CD4-positive, alpha-beta memory T cell (primary cell): ENCODE measurements at places on chromosomes 4 and X.

DNA sequence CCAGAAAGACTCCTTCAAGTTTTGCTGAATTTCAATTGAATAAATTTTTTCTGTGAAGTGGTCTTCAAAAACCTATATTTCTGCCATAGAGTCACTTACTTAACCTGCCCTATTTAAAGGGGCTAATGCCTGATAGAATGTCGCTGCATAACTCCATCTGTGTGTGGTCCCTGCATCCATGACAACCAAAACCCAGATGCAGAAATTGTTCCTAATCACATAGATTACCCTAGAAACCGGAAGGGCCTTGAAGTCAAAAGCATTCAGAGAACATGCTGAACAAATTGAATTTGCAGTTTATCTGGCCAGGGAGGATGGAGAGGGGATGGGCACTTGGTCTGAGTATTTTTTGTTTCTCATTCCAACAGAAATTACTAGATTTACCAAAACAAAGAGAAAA is 1.5 kb upstream of the PARM1 start:
- DNase-seq: no peak

DNA sequence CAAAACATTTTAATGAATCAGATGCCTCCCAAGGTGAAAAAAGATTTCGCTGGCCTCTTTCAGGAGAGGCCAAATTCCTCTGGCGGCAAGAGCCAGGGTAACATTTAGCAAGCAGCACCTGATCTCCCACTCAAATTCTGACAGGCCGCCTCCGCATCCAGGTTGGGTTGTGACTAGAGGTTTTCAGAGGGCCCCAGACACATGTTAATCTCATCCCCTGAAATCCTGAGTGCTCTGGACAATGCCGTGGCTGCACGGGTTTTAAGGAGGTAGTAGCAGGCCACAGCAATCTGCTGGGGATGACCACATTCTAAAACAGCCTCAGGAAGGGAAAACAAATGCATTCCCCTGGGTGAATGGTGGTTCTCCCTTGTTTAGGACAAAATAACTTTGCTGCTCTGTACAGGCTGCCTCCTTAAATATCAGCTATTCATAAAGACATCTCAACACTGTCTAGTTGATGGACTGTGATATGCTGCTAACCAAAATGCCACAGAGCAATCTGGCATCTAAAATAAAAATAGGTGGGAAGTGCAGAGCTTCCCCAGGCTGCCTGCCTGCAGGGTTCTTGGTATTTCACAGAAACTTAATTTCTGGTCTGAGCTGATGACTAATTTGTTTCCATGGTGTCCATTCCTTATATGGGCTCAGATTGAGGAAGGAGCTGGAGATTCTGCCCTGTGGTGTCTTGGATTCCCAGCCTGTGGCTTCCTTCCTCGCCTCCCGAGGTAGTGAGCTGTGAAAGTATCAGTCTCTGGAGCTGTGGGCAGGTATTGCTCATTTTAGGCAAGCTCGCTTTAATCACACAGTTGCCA is 202.0 kb downstream of the DCLK2 start:
- DNase-seq: no peak

DNA sequence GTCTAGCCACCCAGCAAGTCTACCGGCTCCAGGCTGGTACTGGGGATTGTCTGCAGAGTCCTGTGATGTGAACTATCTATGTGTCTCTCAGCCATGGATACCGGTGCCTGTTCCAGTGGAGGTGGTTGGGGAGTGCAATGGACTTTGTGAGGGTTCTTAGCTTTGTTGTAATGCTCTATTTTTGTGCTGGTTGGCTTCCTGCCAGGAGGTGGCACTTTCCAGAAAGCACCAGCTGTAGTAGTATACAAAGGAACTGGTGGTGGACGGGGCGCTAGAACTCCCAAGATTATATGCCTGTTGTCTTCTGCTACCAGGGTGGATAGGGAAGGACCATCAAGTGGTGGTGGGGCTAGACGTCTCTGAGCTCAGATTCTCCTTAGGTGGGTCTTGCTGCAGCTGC is 306.4 kb upstream of the POF1B start:
- no peak for DNase-seq

DNA sequence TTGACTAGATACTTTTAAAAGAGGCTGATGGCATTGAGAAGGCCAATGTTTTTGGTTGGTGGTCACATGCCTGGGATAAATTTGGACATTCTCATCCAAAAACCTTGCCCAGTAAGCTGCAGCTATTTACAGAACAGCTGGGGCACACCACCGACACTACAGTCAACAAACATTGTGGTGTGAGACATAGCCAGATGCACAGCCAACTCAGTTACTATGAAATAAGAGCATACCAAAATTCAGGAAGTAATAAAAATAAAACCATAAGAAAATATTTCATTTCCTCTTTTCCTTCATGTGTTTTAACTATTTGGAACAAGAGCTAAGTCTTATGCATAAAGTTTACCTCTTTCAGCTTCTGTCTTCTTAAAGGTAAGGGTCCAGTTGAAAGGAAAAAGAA is 8.8 kb downstream of the PPM1K start:
- no peak for DNase-seq

DNA sequence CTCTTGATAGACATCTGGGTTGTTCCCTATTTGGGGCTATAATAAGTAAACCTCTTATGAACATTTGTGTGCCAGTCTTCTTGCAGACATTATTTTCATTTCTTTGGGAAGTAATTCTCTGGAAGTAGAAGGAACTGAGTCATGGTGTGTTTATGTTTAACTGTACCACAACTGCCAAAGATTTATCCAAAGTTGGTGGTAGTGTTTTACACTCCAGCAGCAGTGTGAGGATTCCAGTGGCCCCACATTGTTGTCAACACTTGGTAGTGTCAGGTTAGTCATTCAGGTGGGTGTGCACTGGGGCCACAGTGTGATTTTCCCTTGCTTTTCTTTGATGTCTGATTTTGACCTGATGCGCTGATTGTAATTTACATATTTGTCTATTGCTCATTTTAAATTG is 5.0 kb upstream of the UVSSA start:
- no peak for DNase-seq

- DNase-seq: no peak
These were observed 3.0 kb upstream of the NXT2 start for GRCh38 chrX:109533631-109534030.

- no peak for DNase-seq
These were observed 146.1 kb downstream of the RBM46 start for GRCh38 chr4:154927126-154927680.

- DNase-seq: no peak
These were observed 317.5 kb upstream of the RASGEF1B start for GRCh38 chr4:81789158-81789557.

DNA sequence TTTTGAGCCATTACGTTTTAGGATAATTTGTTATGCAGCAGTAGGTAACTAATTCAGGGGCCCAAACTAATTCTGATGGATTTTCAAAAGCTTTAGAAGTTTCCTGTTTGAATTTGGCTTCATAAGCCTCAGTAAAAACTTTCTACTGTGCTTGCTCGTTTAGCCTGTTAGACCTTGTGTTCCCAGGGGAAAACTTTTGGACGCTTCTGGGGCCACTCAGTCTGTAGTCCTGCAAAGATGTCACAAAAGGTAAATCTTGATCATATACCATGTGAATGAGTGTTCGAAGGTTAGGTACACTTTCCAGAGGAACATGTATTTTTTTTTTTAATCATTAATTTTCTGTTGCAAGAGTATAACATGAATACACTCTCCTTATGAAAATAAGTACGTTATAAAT is 70.7 kb downstream of the SUPT20HL2 start:
- no peak for DNase-seq

DNA sequence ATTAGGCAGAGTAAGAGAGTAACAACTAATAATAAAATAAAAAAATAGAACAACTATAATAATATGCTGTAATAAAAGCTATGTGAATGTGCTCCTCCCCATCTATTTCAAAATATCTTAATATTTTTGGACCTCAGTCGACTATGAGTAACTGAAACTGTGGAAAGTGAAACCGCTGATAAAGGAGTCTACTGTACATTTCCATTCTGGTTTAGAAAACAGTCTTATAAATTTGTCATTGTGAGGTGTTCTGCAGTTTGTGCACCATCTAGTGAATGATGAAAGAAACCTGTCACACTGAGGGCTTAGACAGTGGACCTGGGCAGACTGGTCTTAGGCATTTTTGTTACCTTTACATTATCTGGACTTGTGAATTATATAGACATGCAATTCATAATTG is 42.0 kb downstream of the TMEM150C start:
- no peak for DNase-seq

DNA sequence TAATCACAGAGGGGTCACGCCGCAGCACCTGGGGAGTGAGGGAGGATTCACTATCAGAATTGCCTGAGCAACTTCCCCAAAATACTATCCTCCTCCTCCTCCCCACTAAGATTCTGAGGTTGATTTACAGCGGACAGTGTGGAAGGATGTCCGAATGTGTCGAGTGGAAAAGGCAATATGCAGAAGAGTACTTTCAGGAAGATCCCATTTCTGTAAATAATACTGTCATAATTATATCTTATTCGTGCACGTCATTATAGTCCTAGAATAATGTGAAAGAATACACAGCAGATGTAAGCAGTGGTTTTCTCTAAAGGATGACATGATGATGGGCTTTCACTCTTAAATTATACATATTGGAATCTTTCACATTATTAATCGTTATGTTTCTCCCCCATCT is 149.8 kb upstream of the NOCT start:
- no peak for DNase-seq

GRCh38 chr4:71729856-71730255 is 54.0 kb downstream of the GC start:
- DNase-seq: no peak

DNA sequence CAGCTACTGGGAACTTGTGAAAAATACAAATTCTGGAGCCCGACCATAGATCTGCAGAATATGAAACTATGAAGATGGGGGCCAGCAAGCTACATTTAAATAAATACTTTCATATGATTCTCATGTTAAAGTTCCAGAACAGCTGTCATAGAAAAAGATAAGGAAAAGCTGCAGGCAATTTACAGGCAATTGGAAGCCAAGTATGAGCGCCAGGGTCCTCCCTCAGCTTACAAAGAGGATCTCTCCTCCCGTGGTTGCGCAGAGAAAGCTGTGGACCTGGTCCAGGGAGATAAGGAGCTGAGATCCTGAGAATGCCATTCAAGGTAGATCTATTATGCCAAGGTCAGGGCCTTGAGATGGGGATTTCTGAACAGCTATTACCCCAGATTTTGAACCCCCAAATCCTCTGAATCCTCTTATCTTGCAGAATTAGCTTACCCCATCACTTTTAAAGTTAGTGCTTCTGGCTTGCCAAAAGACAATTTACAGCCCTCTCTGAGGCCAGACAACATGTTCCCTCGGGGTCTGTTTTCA is 25.6 kb upstream of the FRAS1 start:
- DNase-seq: no peak

GRCh38 chr4:108700081-108700757 is 49.8 kb downstream of the OSTC start:
- no peak for DNase-seq

DNA sequence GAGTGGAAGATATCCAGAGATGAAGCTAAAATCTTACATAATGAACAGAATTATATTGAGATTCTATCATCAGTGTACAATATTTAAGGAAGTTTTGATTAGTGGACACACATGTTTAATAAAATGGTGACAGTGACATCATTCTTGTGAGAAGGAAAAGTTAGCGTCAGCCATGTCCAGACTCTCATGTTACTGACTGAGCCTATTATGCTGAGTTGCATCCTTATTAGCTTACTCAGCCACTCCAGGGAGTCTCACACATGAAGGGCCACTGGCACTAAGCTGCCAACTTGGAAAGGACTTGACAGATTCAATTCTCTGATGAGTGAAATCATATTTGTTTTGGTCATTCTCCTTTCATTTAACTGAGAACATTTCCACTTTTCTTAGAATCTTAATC is 170.6 kb downstream of the BANK1 start:
- DNase-seq: no peak

DNA sequence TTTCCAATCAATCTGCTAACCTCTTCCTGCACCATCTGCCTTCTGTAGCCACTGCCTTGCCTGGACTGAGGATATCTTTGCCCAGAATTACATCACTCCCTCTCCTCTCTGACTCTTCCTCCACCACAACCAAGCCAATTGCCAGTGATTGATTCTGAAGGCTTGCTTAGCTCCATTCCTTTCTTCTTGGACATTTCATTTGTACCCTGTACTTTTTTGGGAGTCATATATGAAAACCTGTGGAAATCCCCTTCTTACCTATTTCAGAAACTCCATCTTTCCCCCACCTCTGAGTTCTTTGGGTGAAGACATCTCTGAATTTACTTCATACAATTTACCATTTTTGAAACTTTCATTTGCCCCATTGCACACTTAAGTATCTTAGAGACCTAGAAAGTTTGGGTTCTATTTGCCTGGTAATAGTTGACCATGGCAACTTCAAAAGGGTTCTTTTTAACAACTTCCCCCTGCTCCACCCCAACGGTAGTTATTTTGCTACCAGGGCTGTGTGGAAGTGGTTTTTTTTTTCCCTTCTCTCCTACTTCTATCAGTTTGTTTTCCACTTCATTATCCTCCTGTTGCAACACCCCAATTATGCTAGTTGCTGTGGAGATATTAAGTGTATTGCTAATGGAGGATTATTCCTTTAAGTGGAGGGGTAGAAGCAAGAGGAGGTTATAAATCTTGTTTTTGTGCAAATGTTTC is 14.3 kb downstream of the SGMS2 start:
- no peak for DNase-seq

DNA sequence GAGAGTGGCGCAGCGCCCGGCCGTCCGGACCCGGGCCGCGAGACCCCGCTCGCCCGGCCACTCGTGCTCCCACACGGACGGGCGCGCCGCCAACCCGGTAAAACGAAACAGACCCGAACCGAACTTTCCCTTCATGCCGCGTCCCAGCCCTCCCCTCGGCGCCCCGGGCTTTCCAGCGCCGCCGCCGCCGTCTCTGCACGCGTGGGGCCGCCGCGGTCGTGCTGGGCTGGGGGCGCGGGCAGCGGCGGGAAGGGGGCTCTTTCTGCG is 222 bp downstream of the SMAD1 start:
- no peak for DNase-seq

DNA sequence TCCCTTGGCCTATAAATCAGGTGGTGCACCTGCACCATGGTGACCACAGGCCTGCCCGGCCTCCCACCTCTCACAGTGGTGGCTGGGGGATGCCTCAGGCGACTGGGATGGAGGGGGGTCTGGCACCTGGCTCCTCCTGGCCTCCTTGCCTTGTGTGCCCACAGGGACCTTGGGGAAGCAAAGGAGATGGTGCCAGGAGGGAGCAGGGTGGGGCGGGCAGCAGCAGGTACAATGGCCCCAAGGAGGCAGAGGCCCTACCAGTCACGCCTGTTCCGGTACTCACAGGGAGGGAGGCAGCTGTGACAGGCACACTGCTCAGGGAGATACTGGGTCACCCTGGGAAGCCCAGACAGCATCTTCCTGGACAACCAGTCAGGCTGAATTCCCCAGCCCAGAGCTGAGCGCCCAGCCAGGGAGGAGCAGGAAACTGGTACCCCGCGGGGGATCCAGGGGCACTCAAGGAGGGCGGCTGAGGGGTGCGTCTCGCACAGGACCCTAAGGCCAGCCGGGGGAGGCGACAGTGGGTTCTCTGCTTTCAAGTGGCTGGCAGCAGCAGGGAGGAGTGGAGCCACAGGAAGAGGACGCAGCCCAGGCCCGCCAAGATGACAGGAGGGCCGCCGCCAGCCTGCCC is 1.2 kb upstream of the TREX2 start:
- DNase-seq: no peak
